Muscle of leg (tissue), 16 donors: ENCODE measurements at places on chromosomes 13 and 19.

- no peaks in the 10 kb centered on the region for H3K36me3 ChIP-seq
- H3K27me3 ChIP-seq: no peaks in the 10 kb centered on the region
- H3K27ac ChIP-seq: peak overlapping the region; percentile 42
- DNase-seq: peak; percentile 57
- H3K4me1 ChIP-seq: no peaks in the 10 kb centered on the region
Observed at GRCh38 chr19:54271106-54271505, 9.8 kb downstream of the LILRB2 start.

DNA sequence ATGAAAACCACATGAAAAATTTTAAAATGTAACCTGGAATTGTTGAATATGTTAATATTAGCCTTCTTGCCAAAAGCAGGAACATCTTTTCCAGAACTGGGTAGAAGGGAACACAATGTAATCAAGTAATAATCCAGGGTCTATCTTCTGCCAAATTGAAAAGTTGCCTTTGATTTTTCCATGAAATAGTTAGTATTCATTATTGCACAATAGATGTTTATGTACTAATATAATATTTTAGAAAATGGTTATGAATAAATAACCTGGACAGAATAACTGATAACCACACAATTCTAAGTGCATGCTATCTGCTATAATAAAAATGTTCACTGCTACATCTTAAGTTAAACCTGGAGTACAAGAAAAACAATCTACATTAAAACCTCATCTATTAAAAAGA, 802.3 kb downstream of the LIG4 start:
- no peaks in the 10 kb centered on the region for H3K27me3 ChIP-seq
- H3K4me3 ChIP-seq: no peak overlapping the region
- H3K36me3 ChIP-seq: no peaks in the 10 kb centered on the region

GRCh38 chr19:16645140-16645539, 14.8 kb downstream of the SMIM7 start:
- DNase-seq: no peak
- peaks cover 69% of the 10 kb centered on the region for H3K36me3 ChIP-seq
- no peaks in the 10 kb centered on the region for H3K4me1 ChIP-seq
- H3K27ac ChIP-seq: no peak overlapping the region
- H3K27me3 ChIP-seq: no peaks in the 10 kb centered on the region
- H3K4me3 ChIP-seq: no peak overlapping the region

DNA sequence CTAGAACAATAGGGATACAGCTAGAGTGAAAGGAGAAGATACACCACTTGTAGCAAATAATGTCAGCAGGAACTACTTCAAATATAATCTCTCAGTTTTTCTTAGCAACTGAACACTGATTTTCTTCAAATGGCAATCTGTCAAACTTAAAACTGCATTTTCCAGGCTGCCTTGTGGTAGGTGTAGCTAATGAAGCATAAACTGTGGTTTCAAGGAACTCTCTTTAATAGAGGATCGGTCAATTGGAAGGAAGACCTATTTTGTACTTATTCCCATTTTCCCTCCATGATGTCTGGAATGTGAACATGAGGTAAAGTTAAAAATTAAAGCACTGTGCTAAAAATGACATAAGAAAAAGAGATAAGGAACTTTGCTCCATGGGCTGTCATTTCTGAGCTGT, 1261.9 kb downstream of the PCDH17 start:
- no peaks in the 10 kb centered on the region for H3K27me3 ChIP-seq
- no peaks in the 10 kb centered on the region for H3K4me1 ChIP-seq
- no peak for DNase-seq
- no peak overlapping the region for H3K4me3 ChIP-seq
- no peak overlapping the region for H3K27ac ChIP-seq
- H3K36me3 ChIP-seq: no peaks in the 10 kb centered on the region

DNA sequence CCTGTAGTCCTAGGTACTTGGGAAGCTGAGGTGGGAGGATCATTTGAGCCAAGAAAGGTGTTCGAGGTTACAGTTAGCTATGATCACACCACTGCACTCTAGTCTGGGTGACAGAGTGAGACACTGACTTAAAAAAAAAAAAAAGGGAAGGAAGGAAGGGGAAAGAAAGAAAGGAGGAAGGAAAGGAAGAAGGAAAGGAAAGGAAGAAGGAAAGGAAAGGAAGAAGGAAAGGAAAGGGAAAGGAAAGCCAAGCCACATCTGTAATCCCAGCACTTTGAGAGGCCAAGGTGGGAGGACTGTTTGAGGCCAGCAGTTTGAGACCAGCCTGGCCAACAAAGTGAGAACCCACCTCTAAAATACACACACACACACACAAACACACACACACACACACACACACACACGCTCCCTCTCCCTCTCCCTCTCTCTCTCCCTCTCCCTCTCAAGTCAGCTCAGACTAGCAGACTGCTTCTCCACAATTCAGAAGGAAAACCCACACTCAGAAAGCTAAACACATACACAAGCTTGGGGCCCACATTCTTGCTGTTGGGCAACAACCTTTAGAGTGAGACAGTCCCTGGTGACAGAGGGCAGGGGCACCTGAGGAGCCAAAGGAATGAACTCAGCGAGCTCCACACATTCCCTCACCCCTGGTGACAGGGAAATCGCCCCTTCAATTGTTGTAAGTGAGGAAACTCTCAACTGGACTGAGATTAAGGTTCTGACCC, 2.7 kb downstream of the ZNF709 start:
- H3K4me1 ChIP-seq: peaks cover 11% of the 10 kb centered on the region
- no peaks in the 10 kb centered on the region for H3K27me3 ChIP-seq
- H3K4me3 ChIP-seq: no peak overlapping the region
- H3K27ac ChIP-seq: no peak overlapping the region
- H3K36me3 ChIP-seq: no peaks in the 10 kb centered on the region
- DNase-seq: no peak

GRCh38 chr19:2636897-2637683, 65.4 kb downstream of the GNG7 start:
- no peak overlapping the region for H3K4me3 ChIP-seq
- peak; percentile 46 for DNase-seq
- peaks cover 12% of the 10 kb centered on the region for H3K27me3 ChIP-seq
- peaks cover 7% of the 10 kb centered on the region for H3K4me1 ChIP-seq
- H3K36me3 ChIP-seq: no peaks in the 10 kb centered on the region

GRCh38 chr19:16561382-16561781, 10.8 kb downstream of the SLC35E1 start:
- peaks cover 9% of the 10 kb centered on the region for H3K4me1 ChIP-seq
- DNase-seq: peak; percentile 80
- no peaks in the 10 kb centered on the region for H3K27me3 ChIP-seq
- no peak overlapping the region for H3K4me3 ChIP-seq

- no peaks in the 10 kb centered on the region for H3K27me3 ChIP-seq
- peak; percentile 14 for DNase-seq
- H3K4me1 ChIP-seq: no peaks in the 10 kb centered on the region
- no peak overlapping the region for H3K27ac ChIP-seq
Observed at GRCh38 chr13:81872581-81872980, 1531.7 kb upstream of the SPRY2 start.

GRCh38 chr13:108919036-108919907, 289.9 kb downstream of the MYO16 start:
- H3K36me3 ChIP-seq: no peaks in the 10 kb centered on the region
- no peaks in the 10 kb centered on the region for H3K27me3 ChIP-seq
- no peak overlapping the region for H3K27ac ChIP-seq
- peaks cover 3% of the 10 kb centered on the region for H3K4me1 ChIP-seq
- H3K4me3 ChIP-seq: no peak overlapping the region
- no peak for DNase-seq

DNA sequence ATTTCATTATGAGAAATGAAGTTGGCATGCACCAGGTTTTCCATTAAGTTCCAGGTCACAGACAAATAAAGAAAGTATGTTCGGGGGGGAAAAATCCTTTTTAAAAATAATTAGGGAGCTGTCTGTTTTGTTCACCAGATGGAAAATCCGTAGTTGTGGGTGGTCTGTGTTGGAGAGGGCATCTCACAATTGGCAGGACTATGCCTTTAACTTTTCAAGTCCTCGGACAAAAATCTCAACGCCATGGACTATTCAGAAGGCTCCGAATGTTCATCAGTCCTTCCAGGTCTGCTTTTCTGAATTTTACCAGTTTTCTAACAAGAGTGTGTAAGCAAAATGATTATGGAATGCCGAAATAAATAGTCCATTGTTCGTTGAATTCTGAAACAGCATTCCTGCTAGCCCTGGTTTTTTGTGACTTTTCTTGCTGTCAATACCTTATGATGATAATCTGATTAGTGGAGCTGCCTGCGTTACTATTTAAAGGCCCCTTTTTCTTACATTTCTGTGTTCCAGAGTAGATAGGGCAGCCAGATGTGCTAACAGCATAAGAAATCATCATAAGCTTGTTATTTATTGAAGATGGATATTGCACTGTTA, 146.9 kb downstream of the TM9SF2 start:
- H3K36me3 ChIP-seq: no peaks in the 10 kb centered on the region
- no peak for DNase-seq
- H3K4me3 ChIP-seq: no peak overlapping the region
- peaks cover 2% of the 10 kb centered on the region for H3K27me3 ChIP-seq
- no peak overlapping the region for H3K27ac ChIP-seq

DNA sequence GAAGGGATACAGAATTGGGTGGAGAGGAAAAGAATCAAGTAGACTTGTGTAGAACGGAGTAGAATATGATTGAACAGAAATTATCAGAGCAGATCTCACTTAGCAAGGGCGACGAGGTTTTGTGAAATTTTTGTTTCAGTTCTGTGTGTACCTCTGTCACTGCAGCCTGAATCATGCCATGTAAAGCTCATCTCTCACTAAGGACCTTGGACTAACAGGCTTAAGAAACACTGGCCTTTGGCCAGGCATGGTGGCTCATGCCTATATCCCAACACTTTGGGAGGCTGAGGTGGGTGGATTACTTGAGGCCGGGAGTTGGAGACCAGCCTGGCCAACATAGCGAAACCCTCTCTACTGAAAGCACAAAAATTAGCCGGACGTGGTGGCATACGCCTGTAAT, 62.6 kb downstream of the MYH14 start:
- H3K27ac ChIP-seq: no peak overlapping the region
- no peaks in the 10 kb centered on the region for H3K27me3 ChIP-seq
- H3K4me1 ChIP-seq: no peaks in the 10 kb centered on the region
- DNase-seq: no peak
- no peak overlapping the region for H3K4me3 ChIP-seq

DNA sequence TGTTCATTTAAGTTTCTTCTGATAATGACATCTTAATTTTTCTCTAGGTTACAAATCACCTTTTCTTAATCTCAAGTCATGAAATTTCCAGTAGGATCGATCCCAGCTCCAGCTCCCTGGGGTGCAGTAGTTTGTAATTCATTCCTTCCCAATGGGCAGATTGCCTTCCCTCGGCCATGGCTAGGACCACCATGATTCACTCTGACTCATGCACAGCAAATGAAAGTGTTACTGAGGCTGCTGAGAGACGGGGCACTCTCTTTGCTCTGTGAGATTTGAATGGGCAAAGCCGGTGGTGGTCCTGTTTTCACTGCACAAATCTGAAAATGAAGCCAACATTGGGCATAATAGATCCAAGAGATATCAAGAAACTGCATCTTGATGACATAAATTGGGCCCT, 202.8 kb upstream of the IRS2 start:
- no peak overlapping the region for H3K27ac ChIP-seq
- H3K27me3 ChIP-seq: peaks cover 2% of the 10 kb centered on the region
- H3K36me3 ChIP-seq: no peaks in the 10 kb centered on the region
- no peak for DNase-seq
- no peaks in the 10 kb centered on the region for H3K4me1 ChIP-seq
- no peak overlapping the region for H3K4me3 ChIP-seq

DNA sequence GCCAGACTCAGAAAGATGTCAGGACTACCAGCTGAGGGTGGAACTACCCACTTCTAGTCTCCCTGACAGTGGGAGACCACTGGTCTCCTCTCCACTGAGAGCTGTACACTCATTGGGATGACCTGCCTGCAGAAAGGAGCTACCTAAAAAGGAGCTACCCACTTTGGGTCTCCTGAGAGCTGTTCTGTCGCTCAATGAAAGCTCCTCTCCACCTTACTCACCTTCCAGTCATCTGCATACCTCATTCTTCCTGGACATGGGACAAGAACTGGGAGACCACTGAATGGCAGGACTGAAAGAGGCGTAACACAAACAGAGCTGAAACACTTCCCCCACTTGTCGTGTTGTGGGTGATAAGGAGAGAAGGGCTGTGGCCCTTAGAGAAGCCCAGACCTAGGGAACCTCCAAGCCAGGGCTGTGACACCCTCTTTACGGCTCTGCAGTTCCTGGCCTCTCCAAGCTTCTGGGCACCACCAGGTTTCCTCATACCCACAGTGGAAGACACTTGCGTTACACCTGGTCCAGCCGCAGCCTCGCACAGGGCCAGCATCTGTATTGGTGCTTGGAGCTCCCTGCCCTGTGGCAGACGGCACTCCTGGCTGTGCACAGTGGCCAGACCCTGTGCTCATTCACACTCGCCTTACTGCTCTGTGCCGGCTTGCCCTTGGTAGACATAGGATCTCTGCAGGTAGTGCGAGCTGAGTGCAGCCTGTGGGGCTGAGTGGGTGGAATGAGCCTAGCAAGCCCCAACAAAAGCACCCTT, 54.9 kb upstream of the SLITRK6 start:
- no peaks in the 10 kb centered on the region for H3K4me1 ChIP-seq
- no peaks in the 10 kb centered on the region for H3K27me3 ChIP-seq
- no peak overlapping the region for H3K27ac ChIP-seq
- H3K4me3 ChIP-seq: no peak overlapping the region
- no peaks in the 10 kb centered on the region for H3K36me3 ChIP-seq

DNA sequence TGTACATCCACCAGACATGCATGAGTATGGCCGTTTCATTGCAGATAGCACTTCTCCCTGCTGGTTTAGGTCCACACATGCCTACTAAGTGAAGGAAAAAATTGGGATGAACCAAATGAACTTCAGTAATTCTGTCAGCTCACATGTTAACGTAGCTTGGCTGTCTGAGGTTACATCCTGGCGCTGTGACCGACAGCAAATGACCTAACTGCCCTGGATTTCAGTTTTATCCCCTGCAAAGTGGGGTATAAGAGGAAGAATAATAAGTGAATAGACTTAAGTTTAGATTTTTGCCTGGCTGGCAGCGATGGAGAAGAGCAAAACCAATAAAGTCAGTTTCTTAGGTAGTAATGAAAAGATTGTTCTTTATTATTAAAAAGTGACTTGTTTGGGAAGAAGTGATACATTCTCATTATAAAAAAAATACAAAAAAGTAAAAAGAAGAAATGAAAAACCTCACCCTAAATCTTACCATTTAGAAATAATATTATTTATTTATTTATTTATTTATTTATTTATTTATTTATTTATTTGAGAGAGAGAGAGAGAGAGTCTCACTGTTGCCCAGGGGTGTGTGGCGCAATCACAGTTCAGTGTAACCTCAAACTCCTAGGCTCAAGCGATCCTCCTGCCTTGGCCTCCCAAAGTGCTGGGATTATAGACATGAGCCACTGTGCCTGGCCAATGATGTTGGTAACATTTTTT, 4.2 kb upstream of the RNF113B start:
- H3K4me1 ChIP-seq: no peaks in the 10 kb centered on the region
- H3K27ac ChIP-seq: no peak overlapping the region
- no peak overlapping the region for H3K4me3 ChIP-seq

DNA sequence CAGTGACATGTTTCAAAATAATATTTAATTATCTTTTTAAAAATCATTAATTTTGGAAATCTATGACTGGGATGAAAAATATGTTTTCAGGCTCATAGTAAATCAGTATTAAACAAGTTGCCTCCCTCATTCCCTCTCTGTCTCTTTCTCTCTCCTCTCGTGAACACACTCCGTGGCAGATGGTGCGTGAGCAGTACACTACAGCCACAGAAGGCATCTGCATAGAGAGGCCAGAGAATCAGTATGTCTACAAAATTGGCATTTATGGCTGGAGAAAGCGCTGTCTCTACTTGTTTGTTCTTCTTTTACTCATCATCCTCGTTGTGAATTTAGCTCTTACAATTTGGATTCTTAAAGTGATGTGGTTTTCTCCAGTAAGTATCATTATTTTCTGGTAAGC, 22.7 kb downstream of the SGCG start:
- no peak overlapping the region for H3K27ac ChIP-seq
- no peaks in the 10 kb centered on the region for H3K4me1 ChIP-seq
- DNase-seq: no peak
